Stimulated activated CD8-positive, alpha-beta memory T cell treated with anti-CD3 and anti-CD28 coated beads, Interleukin-15, amount 100 ng/mL, for 48 hours (primary cell): ENCODE measurements at places on chromosomes 16 and 17.

DNA sequence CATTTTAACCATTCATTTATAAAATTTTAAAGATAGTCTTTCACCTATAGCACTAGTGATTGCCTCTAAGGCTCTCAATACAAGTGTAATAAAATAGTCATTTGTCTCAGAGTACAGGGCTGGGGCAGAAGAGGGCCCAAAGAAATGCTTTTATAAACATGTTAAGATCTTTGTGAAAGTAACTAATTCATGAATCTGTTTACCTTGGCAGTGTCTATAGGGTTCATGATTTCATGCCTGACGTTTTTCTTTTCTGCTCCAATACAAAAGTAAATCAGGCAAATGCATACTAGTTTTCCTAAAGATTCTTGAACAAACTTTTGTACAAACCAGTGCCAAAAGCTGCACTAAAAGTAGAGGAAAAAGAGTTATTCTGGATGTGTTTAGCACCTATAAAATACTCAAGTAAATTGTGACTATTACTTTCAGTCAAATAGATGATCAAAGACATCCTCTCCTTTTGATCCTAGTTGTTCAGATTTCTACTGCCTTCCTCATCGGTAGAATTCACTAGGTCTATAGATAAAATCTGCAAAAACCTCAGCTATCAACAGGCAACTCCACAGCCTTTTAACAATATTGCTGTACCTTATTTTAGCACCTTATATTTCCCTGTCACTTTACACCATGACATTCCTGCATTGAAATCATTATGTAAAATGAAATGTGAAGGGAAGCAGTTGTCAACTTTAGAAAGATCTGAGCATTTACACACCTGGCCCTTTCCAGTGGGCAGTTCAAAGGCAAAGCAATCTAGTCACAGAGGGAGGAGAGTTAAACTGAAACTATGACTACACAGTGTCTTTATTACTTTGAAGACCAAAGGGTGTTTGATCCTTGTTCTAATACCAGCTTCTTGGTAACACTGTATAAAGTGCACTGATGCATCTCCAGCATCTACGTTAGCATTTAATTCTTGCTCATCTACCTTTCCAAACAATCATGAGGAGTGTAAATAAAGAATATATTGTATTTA is 100.0 kb upstream of the MED13 start:
- no peak for DNase-seq

DNA sequence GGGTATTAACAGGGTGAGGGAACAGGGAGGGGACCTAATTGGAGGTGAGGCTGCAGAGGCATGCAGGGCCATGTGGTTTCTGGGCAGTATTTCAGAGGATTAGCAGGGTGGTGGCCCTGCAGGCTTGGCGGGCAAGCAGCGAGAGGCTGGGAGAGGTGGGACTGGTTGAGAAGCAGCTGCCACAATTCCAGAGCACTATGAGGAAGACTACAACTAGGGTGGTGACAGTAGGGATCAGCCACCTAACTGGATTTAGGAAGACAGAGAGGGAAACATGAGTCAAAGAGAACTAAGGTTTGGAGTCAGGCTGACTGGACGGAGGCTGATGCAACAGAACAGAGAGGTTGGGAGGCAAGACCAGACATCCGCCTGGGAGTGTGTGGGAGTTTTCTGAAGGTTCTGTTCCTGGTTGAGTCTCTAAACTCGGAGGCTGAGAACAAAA is 12.3 kb downstream of the ALOXE3 start:
- DNase-seq: no peak

DNA sequence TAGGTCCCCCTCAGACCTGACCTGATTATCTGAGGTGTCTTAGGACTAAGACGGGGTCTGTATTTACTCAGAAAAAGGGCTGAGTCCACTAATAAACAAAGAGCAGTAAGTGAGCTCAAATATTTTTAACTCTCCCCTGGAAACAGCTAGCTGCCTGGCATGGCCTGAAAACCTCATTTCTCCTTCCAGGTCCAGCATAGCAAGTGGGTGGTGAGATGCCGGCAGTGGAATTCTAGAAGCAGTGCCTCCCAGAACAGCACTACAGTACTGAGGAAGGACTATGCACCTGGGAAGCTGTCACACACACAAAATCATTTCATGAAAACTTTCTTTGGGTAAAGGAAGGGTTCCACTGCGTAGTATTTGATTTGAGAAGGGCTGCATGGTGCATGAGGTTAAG is 29.5 kb upstream of the CFAP20 start:
- DNase-seq: no peak

- no peak for DNase-seq
Measured at GRCh38 chr16:27264151-27264550, 4.4 kb downstream of the NSMCE1 start.

GRCh38 chr16:15907863-15908478 is 19.6 kb upstream of the CEP20 start:
- DNase-seq: peak; percentile 52

DNA sequence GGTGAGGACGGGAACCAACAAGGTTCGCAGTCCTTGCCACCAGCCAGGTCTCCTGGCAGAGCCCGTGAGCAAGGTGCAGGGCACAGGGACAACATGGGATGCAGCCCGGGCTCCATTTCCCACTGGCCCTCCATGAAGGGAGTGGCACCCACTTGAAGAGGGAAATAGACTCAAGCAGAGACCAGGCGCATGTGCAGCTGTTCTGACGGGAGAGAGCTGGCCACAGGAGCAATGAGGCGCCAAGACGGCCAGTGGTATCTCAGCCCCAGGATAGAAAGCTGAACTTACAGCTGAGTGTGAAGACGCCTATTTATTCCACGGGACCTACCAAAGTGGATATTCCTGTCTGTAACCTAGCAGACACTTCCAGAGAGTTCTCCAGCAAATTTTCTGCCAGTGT is 8.2 kb upstream of the FOXJ1 start:
- DNase-seq: no peak
